ENCODE measurements at places on chromosomes 1 and 21.

GRCh38 chr1:246161626-246162025 is 345.5 kb downstream of the SMYD3 start:
- H3K4me3 ChIP-seq, result no peak overlapping the region
- H3K4me1 ChIP-seq, result no peaks in the 10 kb centered on the region
- DNase-seq, result no peak

DNA sequence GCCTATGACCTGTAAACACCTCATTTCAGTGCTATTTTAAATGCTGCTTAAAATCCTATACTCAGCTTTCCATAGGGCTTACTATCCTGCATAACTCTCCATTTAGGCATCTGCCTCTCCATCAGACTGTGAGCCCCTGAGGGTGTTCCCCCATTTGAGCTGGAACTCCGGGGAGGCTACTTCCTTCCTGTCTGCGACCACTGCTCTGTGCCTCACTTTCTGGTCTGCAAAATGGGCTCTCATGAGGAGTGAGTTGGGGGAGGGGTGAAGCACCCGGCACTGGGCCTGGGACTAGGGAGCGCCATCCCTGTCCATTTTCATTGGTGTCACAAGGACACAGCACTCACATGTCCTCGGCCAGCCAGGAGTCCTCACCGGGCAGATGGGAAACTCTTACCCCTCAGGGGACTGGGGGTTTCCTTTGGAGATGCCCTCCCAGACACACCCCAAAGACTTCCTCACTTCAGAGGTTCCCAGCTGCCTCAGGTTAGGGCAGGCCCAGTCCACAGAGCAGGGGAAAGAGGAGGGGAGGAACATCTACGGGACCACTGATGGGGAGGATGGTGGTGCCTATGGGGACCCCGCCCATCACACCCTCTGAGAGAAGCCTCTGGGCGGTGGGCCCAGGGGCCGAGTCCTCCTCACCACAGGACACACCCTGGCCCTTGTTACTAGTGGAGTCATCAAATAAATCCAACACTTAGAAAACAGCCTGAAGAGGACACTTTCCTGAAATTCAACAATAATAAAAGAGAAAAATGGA is 134.9 kb downstream of the MATN1 start:
- no peak for DNase-seq
- H3K4me1 ChIP-seq, result no peaks in the 10 kb centered on the region
- no peaks in the 10 kb centered on the region for H3K36me3 ChIP-seq
- no peak overlapping the region for H3K27ac ChIP-seq
- H3K4me3 ChIP-seq, result no peak overlapping the region

- no peak overlapping the region for H3K4me3 ChIP-seq
- peaks cover 16% of the 10 kb centered on the region for H3K4me1 ChIP-seq
- no peaks in the 10 kb centered on the region for H3K27me3 ChIP-seq
- no peaks in the 10 kb centered on the region for H3K36me3 ChIP-seq
- no peak for DNase-seq
- H3K27ac ChIP-seq, result no peak overlapping the region
Measured at GRCh38 chr1:20699558-20699957, 18.2 kb downstream of the KIF17 start.

GRCh38 chr1:76754730-76755129 is 112.5 kb upstream of the ST6GALNAC5 start:
- no peaks in the 10 kb centered on the region for H3K4me1 ChIP-seq
- no peak overlapping the region for H3K4me3 ChIP-seq
- DNase-seq, result no peak
- no peaks in the 10 kb centered on the region for H3K36me3 ChIP-seq
- H3K27ac ChIP-seq, result no peak overlapping the region

DNA sequence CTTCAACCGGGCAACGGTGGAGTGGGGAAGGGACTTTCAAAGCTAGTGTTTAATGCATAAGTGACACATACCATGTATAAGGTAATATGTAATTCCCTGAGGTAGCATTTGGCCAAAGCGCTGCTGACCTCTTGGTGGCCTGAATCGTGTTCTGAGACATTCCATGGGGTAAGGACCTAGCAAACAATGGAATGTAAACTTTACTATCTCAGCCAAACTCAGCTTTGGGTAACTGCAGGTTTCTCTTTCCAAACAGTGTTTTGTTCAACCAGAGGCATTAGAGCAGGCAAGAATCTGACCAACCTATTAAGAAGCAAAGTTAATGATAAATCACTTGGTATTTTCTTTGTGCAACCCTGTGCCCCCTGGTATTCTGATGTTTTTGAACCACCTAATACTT is 22.0 kb downstream of the TGFB2 start:
- no peak overlapping the region for H3K27ac ChIP-seq
- no peaks in the 10 kb centered on the region for H3K36me3 ChIP-seq
- no peak for DNase-seq

DNA sequence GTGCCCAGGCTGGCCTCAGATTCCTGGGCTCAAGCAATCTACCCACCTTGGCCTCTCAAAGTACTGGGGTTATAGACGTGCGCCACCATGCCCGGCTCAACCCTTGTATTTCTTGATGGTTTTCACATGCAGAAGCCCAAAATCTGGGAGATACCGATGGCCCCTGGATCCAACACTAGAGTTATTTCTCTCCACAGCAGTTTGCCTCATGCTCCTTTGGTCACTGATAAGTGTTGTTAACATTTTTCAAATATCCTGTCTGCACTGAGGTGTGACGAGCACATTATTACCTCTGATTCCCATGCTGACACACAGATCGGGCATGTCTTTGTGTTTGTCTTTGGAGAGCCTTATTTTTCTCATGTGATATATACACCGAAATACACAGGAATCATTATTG is 107.0 kb downstream of the KIF26B start:
- no peaks in the 10 kb centered on the region for H3K27me3 ChIP-seq
- no peak for DNase-seq
- no peaks in the 10 kb centered on the region for H3K36me3 ChIP-seq
- H3K4me3 ChIP-seq, result no peak overlapping the region
- no peak overlapping the region for H3K27ac ChIP-seq

DNA sequence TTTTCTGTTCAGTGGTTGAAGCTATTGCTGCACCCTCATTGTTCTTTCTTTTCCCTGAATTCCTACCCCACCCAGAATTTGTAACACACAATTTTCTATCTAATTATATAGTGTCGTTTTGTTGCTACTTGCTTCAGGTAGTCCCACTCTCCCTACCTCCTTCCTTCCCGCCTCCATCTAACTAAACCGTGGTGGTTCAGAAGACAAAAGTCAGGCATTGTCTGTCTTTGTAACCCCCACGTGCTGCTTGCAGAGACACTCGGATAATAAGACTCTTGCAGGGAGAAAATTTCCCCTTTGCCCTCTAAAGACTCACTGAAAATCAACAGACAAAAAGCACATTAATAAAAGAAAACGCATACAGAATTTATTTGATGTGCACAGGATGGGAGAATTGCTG is 46.2 kb upstream of the BTG3 start:
- H3K4me1 ChIP-seq, result no peaks in the 10 kb centered on the region
- no peaks in the 10 kb centered on the region for H3K27me3 ChIP-seq
- H3K4me3 ChIP-seq, result no peak overlapping the region
- H3K36me3 ChIP-seq, result no peaks in the 10 kb centered on the region
- DNase-seq, result no peak
- H3K27ac ChIP-seq, result no peak overlapping the region

DNA sequence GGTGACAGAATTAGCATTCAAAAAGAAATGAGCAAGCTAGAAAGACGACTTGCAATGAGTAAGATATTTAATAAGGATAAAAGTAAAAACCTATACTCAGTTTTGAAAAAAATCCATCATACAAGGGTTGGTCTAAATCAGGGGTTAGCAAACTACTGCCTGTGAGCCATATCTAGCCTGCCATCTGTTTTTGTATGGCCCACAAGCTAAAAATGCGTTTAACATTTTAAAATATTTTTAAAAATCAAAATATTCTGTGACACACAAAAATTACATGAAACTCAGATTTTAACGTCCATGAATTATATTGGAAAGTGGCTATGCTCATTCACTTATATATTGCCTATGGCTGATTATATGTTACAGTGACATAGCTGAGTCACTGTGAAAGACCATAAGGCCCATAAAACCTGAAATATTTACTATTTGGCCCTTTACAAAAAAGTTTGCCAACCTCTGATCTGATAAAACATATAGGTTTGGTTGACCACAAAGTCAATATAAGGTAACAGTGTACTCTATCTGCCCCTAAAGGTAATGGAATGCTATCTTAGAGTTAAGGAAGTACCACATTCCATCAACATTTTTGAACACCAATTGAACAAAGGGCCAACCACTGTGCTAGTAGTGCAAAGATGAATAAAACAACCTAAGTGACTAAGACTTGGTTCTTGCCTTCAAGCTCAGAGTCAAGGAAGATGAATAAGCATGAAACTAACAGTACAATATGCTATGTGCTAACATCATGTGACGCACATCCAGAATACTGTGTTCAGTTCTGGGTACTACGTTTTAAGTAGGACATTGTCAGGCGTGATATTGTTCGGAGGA is 3.2 kb downstream of the IFT25 start:
- peak; percentile 9 for DNase-seq
- H3K27ac ChIP-seq, result no peak overlapping the region
- no peaks in the 10 kb centered on the region for H3K27me3 ChIP-seq
- H3K4me1 ChIP-seq, result peaks cover 77% of the 10 kb centered on the region
- no peak overlapping the region for H3K4me3 ChIP-seq

- peaks cover 9% of the 10 kb centered on the region for H3K36me3 ChIP-seq
- H3K27me3 ChIP-seq, result no peaks in the 10 kb centered on the region
- DNase-seq, result no peak
- peaks cover 38% of the 10 kb centered on the region for H3K4me1 ChIP-seq
- peak overlapping the region; percentile 80 for H3K27ac ChIP-seq
Measured at GRCh38 chr21:44800971-44801467, 601 bp downstream of the UBE2G2 start.

GRCh38 chr1:12047120-12047876 is 15.8 kb upstream of the TNFRSF8 start:
- no peaks in the 10 kb centered on the region for H3K36me3 ChIP-seq
- H3K27me3 ChIP-seq, result no peaks in the 10 kb centered on the region
- no peak overlapping the region for H3K27ac ChIP-seq
- H3K4me3 ChIP-seq, result no peak overlapping the region

- H3K27me3 ChIP-seq, result no peaks in the 10 kb centered on the region
- H3K4me3 ChIP-seq, result no peak overlapping the region
Measured at GRCh38 chr1:3402258-3403010, 52.0 kb upstream of the ARHGEF16 start.

DNA sequence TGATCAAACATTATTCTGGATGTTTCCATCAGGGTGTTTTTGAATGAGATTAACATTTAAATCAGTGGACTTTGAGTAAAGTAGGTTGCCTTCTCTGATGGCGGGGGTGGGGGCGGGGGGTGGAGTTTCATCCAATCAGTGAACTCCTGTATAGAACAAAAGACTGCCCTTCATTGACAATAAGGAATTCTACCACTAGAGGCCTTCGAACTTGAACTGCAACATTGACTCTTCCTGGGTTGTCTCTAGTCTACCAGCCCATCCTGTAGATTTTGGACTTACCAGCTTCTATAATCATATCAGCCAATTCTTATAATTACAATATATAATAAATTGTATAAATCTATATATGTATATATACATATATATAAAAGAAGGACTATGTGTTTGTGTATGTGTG is 520.4 kb upstream of the CXADR start:
- no peak overlapping the region for H3K4me3 ChIP-seq
- no peaks in the 10 kb centered on the region for H3K27me3 ChIP-seq
- H3K36me3 ChIP-seq, result no peaks in the 10 kb centered on the region
- H3K4me1 ChIP-seq, result no peaks in the 10 kb centered on the region
- no peak for DNase-seq
- no peak overlapping the region for H3K27ac ChIP-seq

DNA sequence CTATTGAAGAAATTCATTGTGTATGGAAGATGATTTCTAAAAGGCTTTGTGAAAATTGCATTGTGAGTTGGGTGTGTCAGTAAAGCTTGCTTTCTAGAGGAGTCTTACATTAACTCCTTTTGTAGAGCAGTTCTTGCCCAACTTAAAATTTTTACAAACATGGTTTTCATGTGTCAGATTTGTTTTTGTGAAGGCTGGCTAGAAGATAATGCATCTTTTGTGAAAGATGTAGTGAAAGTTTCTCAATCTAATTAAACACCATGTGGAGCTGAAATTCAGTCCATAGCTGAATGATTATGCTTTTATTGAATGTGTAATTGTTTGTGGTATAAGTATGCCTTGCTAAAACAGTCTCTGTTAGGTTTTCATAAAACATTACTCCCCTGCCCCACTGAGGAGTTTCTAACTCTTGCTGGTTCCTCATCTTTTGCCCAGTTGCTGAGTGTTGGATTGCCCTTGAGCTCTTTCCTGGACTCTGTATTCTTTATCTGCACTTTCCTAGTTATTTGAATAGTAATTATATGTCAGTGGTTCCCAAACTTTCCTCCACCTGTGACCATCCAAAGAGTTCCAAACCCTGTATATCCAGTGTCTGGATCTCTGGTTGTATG is 38.0 kb downstream of the KCTD3 start:
- H3K4me1 ChIP-seq, result no peaks in the 10 kb centered on the region
- H3K4me3 ChIP-seq, result no peak overlapping the region
- H3K36me3 ChIP-seq, result peaks cover 39% of the 10 kb centered on the region
- H3K27me3 ChIP-seq, result no peaks in the 10 kb centered on the region
- DNase-seq, result no peak

GRCh38 chr21:45849651-45850050 is 131.9 kb upstream of the COL6A1 start:
- no peaks in the 10 kb centered on the region for H3K4me1 ChIP-seq
- H3K36me3 ChIP-seq, result no peaks in the 10 kb centered on the region
- peaks cover 7% of the 10 kb centered on the region for H3K27me3 ChIP-seq

- peaks cover 13% of the 10 kb centered on the region for H3K36me3 ChIP-seq
- DNase-seq, result peak; percentile 92
- peak within 1 kb of the TSS; percentile 89 for H3K27ac ChIP-seq
- H3K4me3 ChIP-seq, result peak within 1 kb of the TSS; percentile 33
- peaks cover 33% of the 10 kb centered on the region for H3K4me1 ChIP-seq
- no peaks in the 10 kb centered on the region for H3K27me3 ChIP-seq
Measured at GRCh38 chr1:109763646-109764415, at the start of gene EPS8L3. TSS of gene EPS8L3 (minus strand) at chr1:109763923. CDS start at chr1:109761749, 2,174 bp downstream.

DNA sequence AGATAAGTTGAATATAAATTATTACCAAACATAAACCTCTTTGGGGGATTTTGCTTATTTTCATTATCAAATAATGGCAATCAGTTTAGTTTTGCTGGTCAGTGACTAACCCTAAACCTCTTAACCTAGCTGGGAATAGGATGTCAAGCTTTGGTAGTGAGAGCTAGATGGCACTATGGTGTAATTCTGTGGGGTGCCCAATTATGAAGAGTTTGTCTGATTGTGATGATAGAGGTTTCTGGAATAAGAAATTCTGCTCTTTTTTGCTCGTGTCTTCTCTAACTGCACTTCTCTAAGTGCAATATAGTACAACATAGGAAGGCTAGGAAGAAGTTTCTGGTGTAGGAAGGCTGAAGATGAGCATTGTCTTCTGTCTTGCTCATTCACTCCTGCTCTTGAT is 59.8 kb downstream of the XCL1 start:
- DNase-seq, result no peak
- no peak overlapping the region for H3K4me3 ChIP-seq
- H3K27me3 ChIP-seq, result no peaks in the 10 kb centered on the region
- no peak overlapping the region for H3K27ac ChIP-seq
- no peaks in the 10 kb centered on the region for H3K36me3 ChIP-seq
- no peaks in the 10 kb centered on the region for H3K4me1 ChIP-seq

GRCh38 chr1:208213786-208214185 is 30.4 kb downstream of the PLXNA2 start:
- no peak overlapping the region for H3K4me3 ChIP-seq
- no peak for DNase-seq
- peaks cover 69% of the 10 kb centered on the region for H3K4me1 ChIP-seq

Measured in stomach (tissue), 19 donors.